Activated naive CD4-positive, alpha-beta T cell treated with anti-CD3 and anti-CD28 coated beads, Interleukin-2, amount 10 ng/mL, durations not matched to agents 5 hours and 36 hours (primary cell): ENCODE measurements at places on chromosomes 2 and 18. TPM values are rescaled to one million over a fixed set of nuclear protein-coding genes. Genes with fewer than 3 reads are reported as not detected.

ZEB2 gene
- total RNA-seq: 1.4 TPM

KCNE4 gene
- not detected for total RNA-seq

FLACC1 gene
- total RNA-seq: 5.5 TPM

ACTG2 gene
- not detected for total RNA-seq

IGFBP2 gene
- total RNA-seq: 43.4 TPM

LAMA1 gene
- total RNA-seq: not detected

ANO7 gene
- 0.77 TPM for total RNA-seq

UGT1A6 gene
- total RNA-seq: not detected

SNORC gene
- 1.7 TPM for total RNA-seq

SPTBN1 gene
- total RNA-seq: 204 TPM

RGPD3 gene
- 0.19 TPM for total RNA-seq

CDH7 gene
- total RNA-seq: not detected

PAPOLG gene
- total RNA-seq: 21.2 TPM

WBP1 gene
- 57.3 TPM for total RNA-seq

MAP2 gene
- not detected for total RNA-seq

MGAT4A gene
- total RNA-seq: 95.2 TPM

SULT6B1 gene
- total RNA-seq: not detected

IL37 gene
- total RNA-seq: 0.50 TPM

TTN gene
- total RNA-seq: 11.0 TPM

PLGLB2 gene
- total RNA-seq: 3.7 TPM

PAX3 gene
- total RNA-seq: not detected

PID1 gene
- total RNA-seq: not detected

GGCX gene
- 18.1 TPM for total RNA-seq

CD8A gene
- 7.1 TPM for total RNA-seq

AAMP gene
- 46.4 TPM for total RNA-seq

PCARE gene
- total RNA-seq: not detected

MOGAT1 gene
- total RNA-seq: not detected

MAPK4 gene
- total RNA-seq: not detected

FBXO41 gene
- 16.6 TPM for total RNA-seq

CD8B2 gene
- 0.05 TPM for total RNA-seq

CXCR1 gene
- total RNA-seq: 0.53 TPM

ABCA12 gene
- total RNA-seq: not detected

WDR12 gene
- total RNA-seq: 43.1 TPM

PPIG gene
- 55.9 TPM for total RNA-seq

HOXD12 gene
- not detected for total RNA-seq

MC2R gene
- total RNA-seq: not detected

ASTL gene
- 0.48 TPM for total RNA-seq

COL6A3 gene
- total RNA-seq: 0.45 TPM

DSG4 gene
- total RNA-seq: not detected

CENPA gene
- total RNA-seq: 31.0 TPM

SCN9A gene
- total RNA-seq: 0.26 TPM

KCNIP3 gene
- not detected for total RNA-seq

ATP8B1 gene
- not detected for total RNA-seq

PTMA gene
- 1,526 TPM for total RNA-seq

EGR4 gene
- not detected for total RNA-seq

BOLL gene
- total RNA-seq: not detected

STARD6 gene
- total RNA-seq: not detected

COL4A4 gene
- total RNA-seq: 0.03 TPM

IL1A gene
- 0.22 TPM for total RNA-seq

UNC50 gene
- total RNA-seq: 29.8 TPM

SLC39A6 gene
- 20.4 TPM for total RNA-seq

CCDC121 gene
- total RNA-seq: 1.4 TPM

HS1BP3 gene
- total RNA-seq: 15.7 TPM

LYG2 gene
- not detected for total RNA-seq

SLC9A4 gene
- 0.10 TPM for total RNA-seq
